ENCODE measurements at places on chromosomes 6 and 20.

GRCh38 chr6:9398071-9398766 lies 962.9 kb upstream of the SLC35B3 start:
- no peak for DNase-seq

DNA sequence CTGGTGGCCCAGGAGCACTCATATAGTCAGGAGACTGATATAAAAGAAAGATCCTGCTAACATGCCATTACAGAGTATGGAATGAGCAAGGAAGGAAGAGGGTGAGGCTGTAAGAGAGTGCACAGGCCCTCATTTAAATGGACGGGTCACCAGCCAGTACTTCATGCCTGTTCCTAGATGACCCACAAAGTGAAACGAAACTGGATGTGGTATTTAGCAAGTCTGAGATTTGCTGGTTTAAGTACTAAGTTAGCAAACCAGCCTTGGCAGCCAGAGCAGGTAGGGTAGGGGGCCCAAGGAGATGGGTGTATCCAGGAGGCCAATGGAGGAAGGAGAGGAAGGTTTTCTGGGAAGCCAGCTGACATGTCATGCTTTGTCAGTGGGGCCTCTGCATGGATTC lies 15.9 kb downstream of the NT5E start:
- DNase-seq: no peak

- no peak for DNase-seq
These were observed 22.0 kb upstream of the QKI start for GRCh38 chr6:163392533-163392932.

DNA sequence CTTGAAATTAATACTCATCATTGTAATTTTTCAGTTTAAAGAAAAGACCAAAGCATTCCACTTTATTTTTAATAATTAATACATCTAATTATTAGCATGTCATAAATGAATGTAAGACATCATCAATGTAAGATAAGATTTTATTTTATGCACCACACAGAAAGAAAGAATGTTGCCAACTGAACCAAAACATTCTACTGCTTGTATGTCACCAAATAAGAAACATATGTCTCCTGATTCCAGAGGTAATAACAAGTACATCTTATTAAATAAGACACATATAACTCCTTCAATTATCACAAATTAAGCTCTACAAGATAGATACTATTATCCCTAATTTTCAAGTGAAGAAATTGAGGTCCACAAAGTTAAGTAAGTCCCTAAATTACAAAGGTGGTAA lies 189.5 kb downstream of the GMDS start:
- DNase-seq: no peak

GRCh38 chr6:131890091-131890490 lies 61.1 kb downstream of the CCN2 start:
- no peak for DNase-seq

- no peak for DNase-seq
These were observed 150.0 kb upstream of the AHI1 start for GRCh38 chr6:135647521-135647920.

Data from right kidney (tissue), 9 donors.